ENCODE measurements at places on chromosomes 7 and 10. TPM values are rescaled to one million over a fixed set of nuclear protein-coding genes. Genes with fewer than 3 reads are reported as not detected.

The SPDYE5 gene
- not detected for total RNA-seq

The CYP2C19 gene
- not detected for total RNA-seq

The AKR1B1 gene
- 91.1 TPM for total RNA-seq

The TSPAN12 gene
- total RNA-seq: not detected

The TLX1 gene
- total RNA-seq: not detected

The NME8 gene
- not detected for total RNA-seq

The INHBA gene
- total RNA-seq: not detected

The PRTFDC1 gene
- total RNA-seq: 0.97 TPM

The POM121 gene
- 54.3 TPM for total RNA-seq

The PRLHR gene
- not detected for total RNA-seq

The LBX1 gene
- total RNA-seq: not detected

The CHST12 gene
- 29.5 TPM for total RNA-seq
